Endothelial cell (in vitro differentiated cells): ENCODE measurements at places on chromosomes 4 and X. TPM values are rescaled to one million over a fixed set of nuclear protein-coding genes. Genes with fewer than 3 reads are reported as not detected.

Gene GAGE13
- total RNA-seq: not detected

- no peak for DNase-seq
Measured at GRCh38 chrX:45769761-45770582, 569.3 kb upstream of the DIPK2B start.

DNA sequence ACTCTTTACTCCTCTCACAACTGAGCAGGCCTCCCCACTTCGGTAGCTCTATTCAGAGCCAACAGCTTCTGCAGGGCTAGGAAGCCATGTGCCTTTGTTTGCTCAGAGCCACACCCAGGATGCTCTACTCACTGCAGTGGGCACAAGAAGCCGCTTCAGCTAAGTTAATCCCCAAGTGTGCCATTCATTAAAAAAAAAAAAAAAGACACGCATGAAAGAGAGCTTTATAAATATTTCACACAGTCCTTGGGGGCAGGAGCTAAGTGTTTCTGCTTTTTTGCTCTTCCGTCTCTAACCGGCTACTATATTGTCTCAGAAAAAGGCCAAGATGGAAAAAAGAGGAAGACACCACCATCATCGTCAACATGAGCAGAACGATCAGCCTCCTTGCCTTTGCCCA lies 8.1 kb downstream of the CRMP1 start:
- DNase-seq: no peak

Gene TMEM131L
- total RNA-seq: 29.8 TPM

Gene YY2
- 1.6 TPM for total RNA-seq

Gene PHOX2B
- not detected for total RNA-seq

- DNase-seq: no peak
Measured at GRCh38 chr4:33658971-33659370, 2585.3 kb downstream of the ARAP2 start.

GRCh38 chr4:153530284-153530999 lies 64.3 kb downstream of the TMEM131L start:
- no peak for DNase-seq

Gene TSPAN7
- 12.4 TPM for total RNA-seq

Gene ANK2
- 47.2 TPM for total RNA-seq

GRCh38 chr4:170395773-170396172 lies 306.0 kb upstream of the AADAT start:
- no peak for DNase-seq

GRCh38 chrX:21490341-21490740 lies 116.1 kb downstream of the CNKSR2 start:
- DNase-seq: no peak

Gene ART3
- total RNA-seq: not detected

DNA sequence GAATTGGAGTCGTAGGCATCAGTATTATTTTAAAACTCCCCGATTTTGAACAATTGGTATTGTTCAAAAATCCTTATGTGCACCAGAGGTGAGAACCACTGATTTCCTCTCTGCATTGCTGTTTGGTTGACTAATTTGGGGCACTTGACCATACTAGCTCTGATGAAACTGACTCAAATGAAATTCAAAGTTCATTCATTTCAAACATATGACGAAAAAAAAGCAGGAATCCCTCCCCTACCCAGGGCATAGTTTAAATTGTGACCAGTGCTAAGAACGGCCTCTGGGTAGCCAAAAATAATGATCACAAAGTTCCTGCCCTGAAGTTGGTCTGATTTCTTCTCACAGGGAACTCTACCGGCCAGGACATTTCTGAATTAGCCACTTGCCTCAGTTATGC lies 75.7 kb upstream of the EGFL6 start:
- no peak for DNase-seq

DNA sequence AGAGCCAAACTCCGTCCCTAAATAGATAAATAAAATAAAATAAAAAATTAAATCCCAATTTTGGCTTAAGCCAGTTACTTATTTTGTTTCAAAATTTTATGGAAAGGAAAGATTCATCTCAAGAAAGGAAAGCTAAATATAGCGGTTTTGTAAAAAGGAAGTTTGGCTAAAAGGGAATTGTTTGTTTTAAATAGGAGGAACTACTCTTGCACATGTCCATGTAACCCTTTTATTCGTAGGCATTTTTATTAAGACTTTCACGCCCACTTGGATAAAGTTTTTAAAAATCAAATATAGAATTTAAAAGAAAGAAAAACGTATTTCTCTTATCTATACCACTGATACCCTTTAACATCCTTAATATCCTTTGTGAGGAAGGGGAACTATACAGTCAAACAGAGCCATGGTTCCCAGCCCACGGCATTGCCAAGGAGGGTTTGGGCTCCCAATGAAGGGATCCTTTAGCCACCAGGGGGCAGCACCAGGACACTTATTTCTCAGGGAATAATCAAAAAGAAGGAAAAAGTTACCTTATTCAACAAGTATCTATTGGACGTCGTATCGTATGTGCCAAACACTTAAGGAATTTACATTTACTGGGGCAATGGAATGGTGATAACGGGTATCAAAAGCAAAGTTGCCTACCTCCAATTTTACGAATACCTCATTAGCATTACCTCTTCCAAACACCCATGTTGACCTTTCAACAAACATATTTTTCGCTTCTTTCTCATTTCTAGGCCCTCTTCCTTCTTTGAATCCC lies 27.7 kb downstream of the CDKN2AIP start:
- DNase-seq: peak; percentile 88

Gene PNMA5
- not detected for total RNA-seq

DNA sequence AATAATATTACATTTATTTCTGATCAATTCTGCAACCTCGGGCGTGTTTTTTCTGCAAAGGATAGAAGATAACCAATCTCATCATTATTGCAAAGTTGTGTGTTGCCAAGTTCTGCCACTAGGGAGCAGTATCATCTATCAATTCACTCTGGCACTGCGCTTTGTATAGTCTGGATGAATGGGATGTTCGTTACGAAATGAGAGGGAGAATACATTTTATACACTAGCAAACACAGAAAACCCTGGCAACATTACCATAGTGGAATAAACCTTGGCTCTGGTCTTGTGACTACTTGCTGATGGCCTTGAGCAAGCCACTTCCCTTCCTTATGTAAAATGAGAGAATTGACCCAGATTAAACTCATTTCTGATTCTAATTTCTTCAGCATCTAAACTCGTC lies 97.5 kb upstream of the ZNF518B start:
- DNase-seq: peak; percentile 67

DNA sequence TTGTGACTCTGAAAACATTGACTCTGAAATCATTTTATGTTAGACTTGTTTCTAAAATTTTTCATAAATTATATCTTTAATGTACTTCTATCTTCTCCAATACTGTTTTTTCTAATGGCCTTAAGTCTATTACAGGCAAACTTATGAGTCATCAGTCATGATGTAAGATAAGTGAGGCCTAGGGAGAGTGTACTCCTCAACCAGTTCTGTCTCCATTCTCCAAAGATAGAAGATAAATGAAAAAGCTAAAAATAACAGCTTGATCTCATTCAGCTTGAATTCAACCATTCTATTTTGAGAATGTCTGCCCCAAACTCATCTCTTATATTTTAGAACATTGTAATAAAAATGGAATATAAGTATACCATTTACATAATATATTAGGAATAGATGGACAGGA lies 34.5 kb downstream of the STBD1 start:
- no peak for DNase-seq
